ENCODE measurements at places on chromosomes 2 and 18.
A peak's percentile ranks its signal among the peaks of the same experiment; 100 is the strongest.

DNA sequence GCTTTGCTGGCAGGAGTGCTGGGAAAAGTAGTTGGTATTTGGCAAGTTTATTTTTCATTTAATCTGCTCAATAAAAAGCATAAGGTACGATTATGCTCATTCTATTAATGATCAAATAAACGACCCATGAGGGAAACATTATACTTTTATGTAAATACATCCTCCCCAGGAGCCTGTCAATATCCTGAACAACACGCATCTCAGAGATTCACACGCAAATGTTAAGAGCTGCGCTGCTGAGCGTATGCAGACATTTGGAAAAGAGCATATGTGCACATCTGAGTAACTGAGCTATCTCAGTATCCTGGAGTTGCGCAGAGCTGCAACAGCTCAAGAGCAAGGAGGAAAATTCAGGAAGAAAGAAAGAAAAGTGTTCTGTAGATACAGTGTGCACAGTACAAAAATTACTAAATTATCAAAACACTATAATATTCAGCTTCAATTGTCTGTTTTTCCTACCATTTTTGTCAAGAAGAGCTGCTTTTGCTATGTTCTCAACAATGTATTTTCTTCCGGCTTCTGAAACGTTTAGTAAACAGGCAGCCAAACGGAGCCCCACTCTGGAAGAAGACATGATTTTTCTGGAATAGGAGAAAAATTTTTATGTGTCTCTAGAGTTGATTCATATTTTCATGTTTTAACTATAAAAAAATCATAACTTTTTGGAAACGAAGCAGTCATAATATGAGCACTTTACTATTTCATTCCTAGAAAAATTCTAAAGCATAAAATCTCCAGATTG, 2.4 kb downstream of the FTCDNL1 start:
- DNase-seq: no peak

GRCh38 chr2:71069376-71069775, 928 bp downstream of the NAGK start:
- no peak for DNase-seq

GRCh38 chr2:95350774-95351597, 51.5 kb upstream of the FAHD2A start:
- no peak for DNase-seq

GRCh38 chr2:9256147-9256546, 49.5 kb downstream of the ASAP2 start:
- no peak for DNase-seq

DNA sequence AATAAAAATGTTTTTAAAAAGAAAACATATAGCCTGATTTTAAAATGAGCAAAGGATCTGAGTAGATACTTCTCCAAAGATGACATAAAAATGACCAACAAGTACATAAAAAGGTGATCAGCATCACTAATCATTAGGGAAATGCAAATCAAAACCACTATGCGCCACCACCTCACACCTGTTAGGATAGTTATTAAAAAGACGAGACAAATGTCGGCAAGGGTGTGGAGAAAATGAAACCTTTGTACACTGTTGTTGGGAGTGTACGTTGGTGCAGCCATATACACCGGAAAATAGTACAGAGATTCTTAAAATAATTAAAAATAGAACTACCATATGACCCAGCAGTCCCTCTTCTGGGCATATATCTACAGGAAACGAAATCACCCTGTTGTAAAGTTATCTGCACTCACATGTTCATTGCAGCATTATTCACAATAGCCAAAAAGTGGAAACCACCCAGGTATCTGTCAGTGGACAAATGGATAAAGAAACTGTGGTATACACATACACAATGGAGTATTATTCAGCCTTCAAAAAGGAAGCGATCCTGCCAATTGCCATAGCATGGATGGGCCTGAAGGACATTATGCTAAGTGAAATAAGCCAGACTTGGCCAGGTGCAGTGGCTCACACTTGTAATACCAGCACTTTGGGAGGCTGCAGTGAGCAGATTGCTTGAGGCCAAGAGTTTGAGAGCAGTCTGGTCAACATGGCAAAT, 91.6 kb downstream of the PRKRA start:
- no peak for DNase-seq

- DNase-seq: no peak
Observed at GRCh38 chr2:52698408-52698807, 1069.2 kb upstream of the CHAC2 start.

- no peak for DNase-seq
Observed at GRCh38 chr2:160352500-160352899, 141.1 kb downstream of the RBMS1 start.

DNA sequence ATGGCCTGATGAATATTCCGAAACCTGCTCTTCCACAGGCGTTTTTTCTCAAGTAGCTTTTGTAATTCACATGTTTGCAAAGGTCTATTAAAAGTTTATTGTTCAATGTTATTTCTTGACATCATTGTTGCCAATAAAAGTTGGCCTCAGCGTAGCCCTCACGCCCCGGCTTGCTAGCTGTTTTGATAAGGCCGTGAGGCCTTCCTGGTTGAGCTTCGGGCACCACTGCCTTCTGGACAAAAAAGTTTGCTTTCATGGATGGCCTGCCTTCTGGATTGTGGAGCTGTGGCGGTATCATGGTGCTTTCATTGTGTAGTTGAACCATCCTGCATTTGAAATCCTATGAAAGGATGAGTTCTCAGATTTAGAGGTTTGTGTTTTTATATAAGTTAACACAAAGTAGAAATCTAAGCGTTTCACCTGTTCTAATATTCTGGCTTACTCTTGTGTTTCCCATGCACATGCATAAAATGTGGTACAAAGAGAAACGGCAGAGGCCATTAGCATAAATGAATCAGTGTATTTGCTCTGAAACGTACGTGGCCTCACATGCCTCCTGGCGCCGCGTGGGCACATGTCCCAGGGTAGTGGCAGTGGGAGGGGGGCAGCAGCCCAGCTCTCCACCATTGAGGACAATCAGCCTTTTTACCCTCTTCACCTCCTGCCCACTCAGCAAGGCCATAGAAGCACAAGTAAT, 134.5 kb downstream of the NCK2 start:
- no peak for DNase-seq

- DNase-seq: no peak
Observed at GRCh38 chr2:127663566-127664064, 11.7 kb downstream of the LIMS2 start.

DNA sequence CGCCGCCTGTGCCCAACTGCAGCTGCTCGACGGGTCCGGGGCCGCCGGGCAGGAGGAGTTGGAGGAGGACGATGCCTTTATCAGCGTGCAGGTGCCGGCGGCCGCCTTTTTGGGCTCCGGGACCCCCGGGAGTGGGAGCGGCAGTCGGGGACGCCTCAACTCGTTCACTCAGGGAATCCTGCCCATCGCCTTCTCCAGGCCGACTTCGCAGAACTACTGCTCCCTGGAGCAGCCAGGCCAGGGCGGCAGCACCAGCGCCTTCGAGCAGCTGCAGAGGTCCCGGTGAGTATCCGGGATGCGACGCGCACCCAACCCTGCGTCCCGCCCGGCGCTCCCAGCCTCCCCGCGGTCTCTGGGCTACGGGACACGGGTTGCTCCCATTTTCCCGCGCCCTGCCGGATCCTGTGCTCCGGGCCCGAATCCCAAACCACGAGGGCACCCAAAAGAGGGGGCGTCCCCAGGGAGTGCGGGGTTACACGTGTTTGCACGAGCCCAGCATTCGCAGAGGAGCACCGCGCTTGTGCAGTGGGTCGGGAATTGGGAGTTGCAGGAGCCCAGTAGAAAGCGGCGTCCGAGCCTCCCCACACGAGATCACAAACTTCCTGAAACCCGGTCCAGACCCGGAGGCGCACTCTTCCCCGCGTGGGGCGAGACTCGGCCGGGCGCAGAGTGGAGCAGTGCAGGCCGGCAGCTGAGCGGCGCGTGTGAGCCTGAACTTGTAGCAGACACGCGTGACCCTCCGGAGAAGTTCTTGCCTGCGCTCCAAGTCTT, 1.2 kb downstream of the CABLES1 start:
- no peak for DNase-seq

DNA sequence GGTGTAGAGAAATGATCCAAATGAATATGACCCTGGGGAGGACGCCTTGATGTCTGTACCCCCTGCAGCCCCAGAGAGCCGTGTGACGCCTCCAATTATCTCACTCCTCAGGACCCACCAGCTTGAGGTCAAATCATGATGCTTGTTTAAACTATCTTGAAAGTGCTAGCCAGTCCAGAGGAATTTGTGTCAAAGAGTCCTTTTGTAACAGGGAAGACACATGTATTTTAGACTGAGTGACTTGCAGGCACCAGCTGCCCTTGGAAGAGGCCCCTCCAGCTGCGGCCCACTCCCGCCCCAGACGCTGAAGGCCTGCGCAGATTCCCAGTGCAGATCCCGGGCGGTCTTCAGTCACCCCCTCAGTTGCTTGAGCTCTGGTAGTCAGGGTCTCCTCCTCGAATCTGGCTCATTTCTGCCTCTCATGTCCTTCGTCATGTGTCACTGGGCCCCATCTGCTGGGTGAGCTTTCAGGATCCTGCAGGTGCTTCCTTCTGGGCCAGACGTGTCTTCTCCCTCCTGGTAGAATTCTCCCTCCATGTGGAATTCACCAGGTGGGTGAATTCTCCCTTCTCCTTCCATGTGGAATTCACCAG, 77.4 kb downstream of the RNF144A start:
- DNase-seq: no peak

DNA sequence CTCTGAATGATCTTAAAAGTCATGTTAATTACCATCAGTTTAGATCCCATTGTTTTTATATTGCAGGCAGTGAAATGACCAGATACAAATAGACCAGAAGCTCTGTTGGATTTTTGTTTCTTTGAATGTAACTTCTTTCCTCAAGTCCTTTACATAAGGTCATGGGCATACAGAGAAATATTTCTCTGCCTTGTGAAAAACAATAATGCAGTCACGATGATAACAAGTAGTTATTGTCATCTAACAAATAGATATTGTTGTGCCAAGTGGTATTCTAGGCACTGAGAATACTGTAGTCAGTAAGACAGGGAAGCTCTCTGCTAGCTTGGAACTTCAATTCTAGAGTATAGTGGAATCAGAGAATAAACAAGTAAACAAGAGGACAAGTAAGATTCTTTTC, 94.7 kb upstream of the BARD1 start:
- DNase-seq: no peak

DNA sequence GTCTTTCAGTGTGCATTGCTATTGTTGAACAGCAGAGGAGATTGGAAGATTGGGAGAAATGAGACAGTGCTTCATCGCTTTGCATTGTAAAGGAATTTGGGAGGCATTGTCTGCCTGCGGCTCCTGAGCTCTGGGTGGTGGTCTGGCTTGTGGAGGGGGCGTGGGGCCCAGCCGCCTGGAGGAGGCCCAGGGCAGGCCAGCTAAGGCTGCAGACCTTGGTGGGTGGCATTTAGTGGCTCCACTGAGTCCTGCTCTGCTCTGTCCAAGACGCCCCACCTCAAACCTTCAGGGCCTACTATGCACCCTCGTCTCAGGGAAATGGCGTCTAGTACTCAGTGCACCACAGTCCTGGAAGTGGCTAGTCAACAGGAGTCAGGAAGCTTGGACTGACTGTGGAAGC, 5.7 kb upstream of the HS1BP3 start:
- no peak for DNase-seq

- DNase-seq: no peak
Observed at GRCh38 chr18:24633121-24633520, 172.7 kb downstream of the HRH4 start.

- DNase-seq: peak; percentile 14
Observed at GRCh38 chr2:151410485-151410834, 758 bp downstream of the RIF1 start.

DNA sequence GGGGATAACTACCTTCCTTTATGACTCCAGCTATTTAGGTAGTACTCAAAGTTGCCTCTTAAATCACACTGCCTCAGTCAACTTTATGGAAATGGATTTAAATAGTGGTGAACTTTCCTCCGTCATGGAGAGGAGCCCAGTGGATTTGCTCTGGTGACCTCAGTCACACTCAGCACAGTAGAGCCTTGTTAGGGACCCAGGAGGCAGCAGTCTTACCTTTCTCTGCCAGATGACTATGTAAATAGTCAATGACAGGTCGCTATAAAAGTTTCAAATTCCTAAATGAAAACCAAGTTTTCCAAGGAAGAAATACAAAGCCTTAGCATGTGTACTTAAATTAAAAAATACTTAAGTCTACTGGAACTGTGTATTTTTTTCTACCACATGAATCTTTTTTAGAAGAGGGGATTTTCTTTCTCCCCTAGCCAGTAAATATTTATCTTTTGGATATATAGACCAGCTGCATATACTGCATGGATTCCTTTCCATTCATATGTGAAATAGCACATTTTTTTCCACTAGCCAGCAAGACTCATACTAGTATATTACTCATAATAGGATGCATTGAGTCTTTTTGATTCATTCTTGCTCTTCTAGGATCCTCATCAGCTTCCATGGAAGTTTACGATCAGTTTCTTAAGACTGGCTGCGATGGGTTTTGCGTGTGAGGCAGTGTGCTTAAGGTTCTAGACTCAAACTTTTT, 147.1 kb downstream of the FMNL2 start:
- DNase-seq: no peak

DNA sequence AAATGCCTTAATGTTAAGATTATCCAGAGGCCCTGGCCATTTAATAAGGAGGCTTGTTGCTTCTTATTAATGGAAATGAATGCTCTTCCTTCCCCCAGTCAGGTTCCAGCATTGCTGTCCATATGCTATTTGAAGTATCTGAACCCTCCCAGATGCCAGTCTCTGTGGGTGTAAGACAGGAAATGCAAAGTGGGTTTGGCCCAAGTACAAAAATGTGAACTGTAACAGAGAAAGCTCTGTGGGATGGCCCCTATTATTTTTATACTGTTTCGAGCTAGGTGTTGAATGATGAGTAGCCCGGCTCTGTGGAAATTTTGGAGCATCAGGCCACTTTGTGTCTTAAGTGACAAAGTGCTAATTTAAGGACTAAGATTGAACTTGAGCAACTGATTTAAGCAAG, 141.0 kb downstream of the UXS1 start:
- no peak for DNase-seq

GRCh38 chr18:79625195-79625923, 54.2 kb upstream of the CTDP1 start:
- no peak for DNase-seq

GRCh38 chr2:60899230-60899891, 18.0 kb downstream of the REL start:
- no peak for DNase-seq

DNA sequence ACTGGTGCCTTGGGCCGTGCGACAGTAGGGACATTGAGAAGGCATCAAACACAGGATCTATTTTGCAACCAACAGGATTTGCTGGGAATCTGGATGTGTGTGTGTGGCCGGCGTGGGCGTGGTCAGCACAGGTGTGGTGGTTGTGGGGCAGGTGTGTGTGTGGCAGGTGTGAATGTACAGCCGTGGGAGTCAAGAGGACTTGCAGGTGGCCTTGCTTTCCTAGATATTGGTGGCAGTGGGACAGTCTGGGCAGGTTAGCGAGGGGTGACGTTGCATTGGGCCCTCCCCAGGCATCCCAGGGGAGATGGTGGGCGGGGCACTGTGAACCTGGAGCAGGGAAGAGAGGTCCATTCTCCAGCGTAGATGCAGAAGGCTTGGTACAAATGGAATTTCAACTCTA, 3.2 kb upstream of the LIMS2 start:
- DNase-seq: no peak

DNA sequence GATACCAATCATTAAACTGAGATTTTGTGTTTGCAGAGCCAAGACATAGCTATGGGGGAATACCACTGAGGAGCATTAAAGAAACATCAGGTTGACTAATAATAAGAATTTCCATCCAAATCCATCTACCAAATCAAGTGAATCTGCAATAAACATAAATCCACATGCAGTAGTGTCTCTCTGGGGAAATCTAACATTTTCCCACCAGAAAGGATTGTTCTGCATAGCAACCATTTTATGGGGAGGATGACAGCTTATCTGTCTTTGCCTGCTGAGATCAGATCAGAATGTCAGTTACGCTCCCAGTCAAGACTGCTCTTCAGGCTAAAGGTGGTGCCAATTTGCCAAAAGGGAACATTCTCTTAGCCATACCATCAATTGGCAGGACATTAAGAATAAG, 1098.9 kb upstream of the CHAC2 start:
- no peak for DNase-seq
